ENCODE measurements at places on chromosomes 5 and 9.

- DNase-seq: no peak
Measured at GRCh38 chr5:95901676-95902627, 59.7 kb downstream of the ELL2 start.

- no peak for DNase-seq
Measured at GRCh38 chr5:154351566-154351965, 94.2 kb upstream of the SAP30L start.

DNA sequence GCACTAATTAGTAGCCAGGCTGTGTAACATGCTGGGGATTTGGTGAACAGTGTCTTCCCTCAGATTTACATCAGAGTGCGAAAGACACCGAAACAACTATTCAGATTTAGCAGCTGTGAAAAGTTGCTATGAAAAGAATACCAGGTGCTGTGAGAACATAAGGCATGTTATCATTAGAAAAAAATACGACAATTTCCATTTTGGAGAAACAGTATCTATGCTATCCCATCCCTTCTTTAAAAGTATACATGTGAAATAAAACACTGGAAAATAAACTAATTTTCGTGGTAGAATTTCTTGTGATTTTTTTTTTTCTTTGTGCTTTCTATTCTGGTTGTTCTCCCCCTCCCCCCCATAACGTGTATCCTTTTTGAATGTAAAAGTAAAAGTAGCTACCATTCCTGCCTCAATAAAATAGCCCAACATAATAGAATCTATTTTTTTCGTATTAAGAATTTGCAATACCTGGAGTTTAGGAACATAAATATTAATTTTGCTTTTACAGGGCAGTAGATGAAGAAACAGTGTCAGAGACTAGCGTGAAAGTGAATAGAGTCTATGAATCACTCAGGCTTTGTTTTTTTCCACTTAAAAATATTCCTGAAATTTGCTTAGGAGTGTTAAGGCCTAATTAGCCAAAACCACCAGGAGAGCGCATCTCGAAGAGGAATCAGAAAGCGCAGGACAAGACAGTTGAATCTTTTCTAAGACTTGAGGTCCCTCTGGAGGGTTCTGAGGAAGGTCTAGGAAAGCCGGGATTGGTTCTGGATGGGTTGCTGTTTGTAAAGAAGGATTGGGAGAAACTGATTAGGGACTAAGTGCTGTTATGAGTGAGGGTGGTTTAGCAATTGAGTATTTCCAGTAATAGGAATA, 813 bp upstream of the SLU7 start:
- no peak for DNase-seq

- DNase-seq: no peak
Measured at GRCh38 chr9:133706307-133707050, 31.7 kb downstream of the SARDH start.

GRCh38 chr9:31078175-31078574, 1306.3 kb upstream of the ACO1 start:
- DNase-seq: no peak

- DNase-seq: no peak
Measured at GRCh38 chr9:27654629-27655285, 81.5 kb upstream of the C9orf72 start.

- DNase-seq: no peak
Measured at GRCh38 chr9:86763791-86764190, 183.5 kb downstream of the GAS1 start.

DNA sequence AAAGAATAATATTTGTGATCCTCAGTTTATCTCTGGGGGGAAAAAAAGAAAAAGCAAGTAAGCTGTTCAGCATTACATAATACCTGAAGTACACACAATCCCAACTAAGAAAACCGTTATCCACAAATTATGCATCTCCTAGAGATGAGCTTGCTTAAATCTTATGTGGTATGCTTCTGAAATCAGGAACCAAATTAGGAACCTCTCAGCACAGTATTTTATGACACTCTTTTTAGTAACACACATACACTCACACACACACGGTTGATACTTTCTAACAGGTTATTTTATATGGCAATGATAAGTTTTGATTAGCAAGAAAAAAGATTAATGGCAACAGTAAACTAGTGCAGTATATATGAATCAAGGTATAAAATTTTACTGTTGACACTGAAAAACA, 1.2 kb upstream of the ZNF510 start:
- DNase-seq: no peak

DNA sequence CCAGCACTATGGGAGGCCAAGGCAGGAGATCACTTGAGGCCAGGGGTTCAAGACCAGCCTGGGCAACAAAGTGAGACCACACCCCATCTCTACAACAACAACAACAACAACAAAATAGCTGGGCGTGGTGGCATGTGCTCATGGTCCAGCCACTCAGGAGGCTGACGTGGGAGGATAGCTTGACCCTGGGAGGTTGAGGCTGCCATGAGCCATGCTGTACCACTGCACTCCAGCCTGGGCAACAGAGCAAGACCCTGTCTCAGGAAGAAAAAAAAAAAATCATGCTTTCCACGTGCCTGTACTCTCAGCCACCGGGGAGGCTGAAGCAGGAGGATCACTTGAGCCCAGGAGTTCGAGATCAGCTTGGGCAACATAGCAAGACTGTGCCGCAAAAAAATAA, 29.5 kb downstream of the TSC1 start:
- no peak for DNase-seq

DNA sequence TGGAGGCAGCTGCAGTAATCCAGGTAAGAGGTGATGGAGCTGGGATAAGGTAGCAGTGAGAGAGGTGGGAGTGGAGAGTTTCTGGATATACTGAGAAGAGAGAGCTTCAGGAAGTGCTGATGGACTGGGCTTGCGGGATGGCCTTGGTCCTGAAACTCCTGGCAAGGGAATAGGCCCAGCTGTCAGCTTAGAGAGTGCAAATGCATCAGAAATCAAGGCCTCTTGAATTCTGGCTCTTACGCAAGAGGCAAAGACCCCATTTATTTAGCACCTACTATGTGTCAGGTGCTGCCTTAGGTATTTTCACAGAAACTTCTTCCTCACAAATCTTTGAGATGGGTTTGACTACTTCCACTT, 227.2 kb upstream of the MAP3K1 start:
- no peak for DNase-seq
